ENCODE measurements at places on chromosomes 11 and 22. TPM values are rescaled to one million over a fixed set of nuclear protein-coding genes. Genes with fewer than 3 reads are reported as not detected.

DNA sequence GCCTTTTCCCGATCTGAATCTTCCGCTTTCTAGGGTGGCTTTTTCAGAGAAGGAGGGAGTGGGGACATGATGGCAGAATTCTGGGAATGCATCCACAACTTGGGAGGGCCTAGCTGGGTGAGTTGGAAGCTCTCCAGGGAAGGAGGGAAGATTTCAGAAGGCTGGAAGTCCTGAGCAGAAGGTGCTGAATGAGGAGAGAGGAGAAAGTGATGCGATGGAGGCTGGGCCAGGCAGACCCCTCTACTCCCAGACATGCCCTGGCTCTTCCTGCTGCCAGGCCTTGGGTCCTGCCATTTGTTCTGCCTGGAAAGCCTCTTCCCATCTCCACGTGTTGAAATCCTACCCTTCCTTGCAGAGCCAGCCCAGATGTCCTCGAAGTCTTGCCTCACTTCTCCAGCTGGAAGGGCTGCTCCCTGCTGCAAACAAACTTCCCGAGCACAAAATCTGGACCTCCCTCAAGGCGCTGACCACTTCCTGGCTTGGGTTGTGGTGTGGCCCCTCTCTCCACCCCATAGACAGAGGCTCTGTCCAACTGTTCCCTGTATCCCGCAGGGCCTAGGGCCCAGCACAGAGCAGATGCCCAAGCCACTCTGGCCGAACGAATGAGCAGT is 16.8 kb downstream of the LRRC32 start:
- H3K27ac ChIP-seq = peak overlapping the region; percentile 88
- H3K27me3 ChIP-seq = no peaks in the 10 kb centered on the region
- DNase-seq = peak; percentile 64
- H3K4me1 ChIP-seq = peaks cover 80% of the 10 kb centered on the region
- peaks cover 19% of the 10 kb centered on the region for H3K36me3 ChIP-seq

GRCh38 chr22:23685205-23685784 is 5.5 kb upstream of the RGL4 start:
- peaks cover 28% of the 10 kb centered on the region for H3K4me1 ChIP-seq
- H3K27ac ChIP-seq = peak overlapping the region; percentile 66
- H3K4me3 ChIP-seq = no peak overlapping the region
- H3K27me3 ChIP-seq = no peaks in the 10 kb centered on the region

DNA sequence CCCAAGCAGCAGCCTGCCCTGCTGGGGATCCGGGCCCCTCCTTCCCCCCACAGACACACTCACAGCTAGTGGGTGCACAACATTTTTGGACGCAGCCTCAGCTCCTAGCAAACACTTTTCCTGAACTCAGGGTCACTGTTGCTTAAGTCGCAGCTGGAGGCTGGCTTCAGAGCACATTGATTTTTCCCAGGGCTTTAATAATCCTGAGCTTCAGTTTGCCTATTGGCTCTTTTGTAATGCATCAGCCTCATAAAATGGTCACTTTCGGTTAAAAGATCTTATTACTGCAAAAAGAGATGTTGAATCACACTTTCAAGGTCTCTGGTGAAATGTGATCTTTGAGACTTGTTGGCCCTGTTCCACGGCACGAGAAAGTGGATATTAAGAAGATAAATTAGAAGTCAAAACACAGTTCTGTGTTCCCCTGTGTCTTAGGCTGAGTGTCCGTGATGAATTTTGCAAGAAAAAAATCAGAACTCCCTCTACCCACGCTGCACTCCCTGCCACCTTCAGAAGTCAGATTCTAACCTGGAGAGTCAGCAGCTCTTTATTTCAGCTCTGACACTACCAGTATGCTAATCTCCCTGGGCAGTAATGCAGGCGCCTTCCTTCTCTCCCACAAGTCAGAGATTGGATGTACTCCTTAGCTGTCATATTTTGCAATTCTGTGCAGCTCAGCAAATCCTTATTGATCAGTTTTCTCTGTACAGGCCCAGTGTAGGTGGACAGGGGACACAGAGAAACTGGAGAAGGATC is 158.2 kb upstream of the E2F8 start:
- H3K27ac ChIP-seq = no peak overlapping the region
- no peaks in the 10 kb centered on the region for H3K4me1 ChIP-seq
- H3K36me3 ChIP-seq = no peaks in the 10 kb centered on the region
- no peaks in the 10 kb centered on the region for H3K27me3 ChIP-seq
- DNase-seq = no peak

Gene RPS6KA4
- 16.8 TPM for total RNA-seq

DNA sequence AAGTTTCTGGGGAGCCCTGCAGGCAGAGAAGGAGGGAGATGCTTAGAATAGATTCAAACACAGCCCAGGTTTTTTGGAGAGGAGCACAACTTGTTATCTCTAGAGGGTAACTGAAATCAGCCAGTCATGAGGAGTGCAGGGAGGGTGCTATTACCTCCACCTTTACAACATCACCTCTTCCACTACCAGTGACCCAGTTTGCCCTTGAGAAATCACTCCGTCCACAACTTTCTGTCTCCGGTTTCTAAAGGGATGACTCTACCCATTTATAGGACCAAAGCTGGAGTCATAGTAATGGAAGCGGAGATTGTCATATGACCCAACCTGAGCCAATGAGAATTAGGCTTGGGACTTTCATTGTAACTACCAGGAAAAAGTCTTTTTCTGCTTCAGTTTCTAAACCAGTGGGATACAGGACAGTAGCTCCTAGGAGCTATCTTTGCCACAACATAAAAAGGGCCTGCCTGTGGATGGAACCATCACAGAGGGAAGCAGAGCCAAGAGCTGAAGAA is 131.2 kb upstream of the SERPIND1 start:
- H3K4me1 ChIP-seq = no peaks in the 10 kb centered on the region
- no peaks in the 10 kb centered on the region for H3K36me3 ChIP-seq
- H3K27ac ChIP-seq = no peak overlapping the region
- H3K27me3 ChIP-seq = peaks cover 61% of the 10 kb centered on the region

DNA sequence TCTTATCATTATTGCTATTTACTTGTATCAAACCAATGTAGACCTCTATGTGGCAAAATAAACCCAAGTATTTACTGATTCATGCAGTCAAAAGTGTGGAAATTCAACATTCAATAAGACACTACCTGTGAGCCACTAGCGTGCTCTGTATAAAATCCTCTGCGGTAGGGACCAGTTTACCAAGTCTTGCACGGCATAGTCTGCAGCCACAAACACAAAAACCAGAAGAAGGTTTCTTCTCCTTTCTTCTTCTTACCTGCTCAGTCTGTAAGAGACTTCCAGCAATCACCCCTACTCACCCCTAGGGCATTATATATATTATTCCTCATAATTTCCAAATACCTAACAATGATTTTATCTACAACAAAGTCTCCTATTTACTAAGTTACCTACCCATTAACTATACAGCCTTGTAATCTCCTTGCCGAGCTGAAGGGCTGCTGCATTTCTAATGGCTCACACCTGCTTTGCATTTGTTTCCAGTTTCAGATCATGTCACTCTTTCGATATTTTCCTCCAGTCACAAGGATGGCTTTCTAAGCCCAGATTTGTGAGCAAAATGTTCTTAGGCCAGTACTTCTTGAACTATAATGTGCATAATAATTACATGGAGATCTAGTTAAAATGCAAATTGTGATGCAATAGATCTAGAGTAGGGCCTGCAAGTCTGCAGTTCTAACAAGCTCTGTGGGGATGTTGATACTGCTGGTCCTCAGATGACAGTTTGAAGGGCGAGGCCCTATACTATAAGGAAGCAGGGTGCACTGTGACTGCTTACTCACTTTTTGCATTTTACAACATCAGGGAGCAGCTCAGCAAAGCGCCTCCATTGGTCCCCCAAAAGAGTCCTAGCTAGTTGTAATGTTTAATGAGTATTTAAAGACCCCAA is 191.9 kb upstream of the DDI1 start:
- H3K36me3 ChIP-seq = no peaks in the 10 kb centered on the region
- H3K27ac ChIP-seq = no peak overlapping the region
- H3K4me3 ChIP-seq = no peak overlapping the region
- no peaks in the 10 kb centered on the region for H3K27me3 ChIP-seq

- no peaks in the 10 kb centered on the region for H3K36me3 ChIP-seq
- no peak overlapping the region for H3K27ac ChIP-seq
- no peaks in the 10 kb centered on the region for H3K4me1 ChIP-seq
- H3K4me3 ChIP-seq = no peak overlapping the region
These were observed 196.9 kb downstream of the SNX19 start for GRCh38 chr11:130719220-130719915.

Gene C22orf23
- 0.82 TPM for total RNA-seq

DNA sequence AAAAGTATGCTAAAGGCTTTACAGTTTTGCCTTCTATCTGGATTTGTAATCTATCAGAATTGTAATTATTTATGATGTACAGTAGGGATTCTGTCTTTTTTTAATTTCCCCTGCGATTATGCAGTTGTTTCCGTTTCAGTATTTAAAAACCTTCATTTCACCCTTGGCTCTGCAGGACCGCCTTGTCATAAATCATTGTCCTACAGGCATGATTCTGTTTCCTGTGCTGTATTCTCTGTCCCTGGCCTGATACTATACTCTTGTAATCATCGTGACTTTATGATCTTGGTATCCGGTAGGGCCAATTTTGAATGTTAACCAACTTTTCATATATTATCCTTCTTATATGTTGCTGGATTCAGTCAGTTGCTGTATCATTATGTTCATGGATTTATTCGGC is 151.7 kb downstream of the ATXN10 start:
- no peak overlapping the region for H3K4me3 ChIP-seq
- H3K4me1 ChIP-seq = peaks cover 6% of the 10 kb centered on the region

DNA sequence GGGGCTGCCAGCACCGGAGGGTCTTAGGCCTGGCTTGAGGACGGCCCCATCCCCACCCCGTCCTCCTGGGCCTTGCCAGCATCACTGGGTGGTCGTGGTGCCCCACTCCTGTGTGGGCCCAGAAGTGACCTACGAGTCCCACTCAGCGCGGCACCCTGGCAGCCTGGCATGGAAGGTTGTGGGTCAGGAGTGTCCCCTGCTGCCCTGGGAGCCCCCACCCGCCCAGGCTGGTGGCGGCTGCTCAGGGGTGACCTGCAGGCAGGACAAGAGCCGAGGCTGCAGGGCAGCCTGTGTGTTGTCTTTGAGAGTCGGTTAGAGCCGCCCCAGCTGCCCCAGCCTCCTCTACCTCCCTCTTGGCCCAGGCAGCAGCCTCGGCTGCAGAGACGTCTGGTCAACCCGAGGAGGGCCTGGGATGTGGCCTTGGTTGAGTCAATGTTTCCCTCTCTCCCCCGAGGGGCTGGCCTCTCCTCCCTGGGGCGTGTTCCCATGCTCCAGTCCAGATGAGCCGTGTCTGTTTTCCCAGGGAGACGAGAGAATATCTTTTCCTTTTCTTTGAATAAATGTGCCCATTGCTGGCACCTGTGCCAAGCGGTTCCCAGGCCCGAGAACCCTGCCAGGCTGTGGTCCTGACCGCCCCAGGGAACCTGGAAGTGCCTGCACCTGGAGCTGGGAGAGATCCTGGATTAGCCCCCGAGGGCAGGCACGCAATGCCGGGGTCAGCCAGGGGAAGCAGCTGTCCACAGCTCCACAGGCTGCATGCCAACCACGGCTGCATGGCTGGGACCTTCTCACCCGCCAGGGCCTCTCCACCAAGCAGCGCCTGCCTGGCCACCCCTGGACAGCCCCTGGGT is 35.7 kb upstream of the MUC5AC start:
- H3K36me3 ChIP-seq = no peaks in the 10 kb centered on the region
- H3K27me3 ChIP-seq = peaks cover 72% of the 10 kb centered on the region
- H3K4me3 ChIP-seq = no peak overlapping the region
- no peak for DNase-seq
